ENCODE measurements at places on chromosomes 16 and 17.
A peak's percentile ranks its signal among the peaks of the same experiment; 100 is the strongest.

DNA sequence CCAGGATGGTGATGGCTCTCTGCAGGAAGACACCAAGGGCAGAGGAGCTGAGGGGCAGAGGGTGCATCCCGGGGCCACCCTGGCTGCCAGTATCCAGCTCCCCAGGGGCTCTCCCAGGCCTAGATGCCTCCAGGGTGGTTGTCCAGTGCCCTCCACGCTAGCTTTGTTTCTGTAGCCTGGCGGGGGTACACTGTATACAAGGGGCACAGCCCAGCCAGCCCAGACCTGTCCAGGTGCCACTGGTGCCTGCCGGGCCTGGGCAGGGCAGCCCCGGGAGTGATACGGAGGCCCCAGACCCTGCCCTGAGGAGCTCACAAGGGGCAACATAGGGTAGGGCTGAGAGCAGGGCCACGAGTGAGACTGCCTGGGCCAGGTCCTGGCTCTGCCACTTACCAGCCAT, 14.6 kb upstream of the TRPV3 start:
- no peak for DNase-seq

DNA sequence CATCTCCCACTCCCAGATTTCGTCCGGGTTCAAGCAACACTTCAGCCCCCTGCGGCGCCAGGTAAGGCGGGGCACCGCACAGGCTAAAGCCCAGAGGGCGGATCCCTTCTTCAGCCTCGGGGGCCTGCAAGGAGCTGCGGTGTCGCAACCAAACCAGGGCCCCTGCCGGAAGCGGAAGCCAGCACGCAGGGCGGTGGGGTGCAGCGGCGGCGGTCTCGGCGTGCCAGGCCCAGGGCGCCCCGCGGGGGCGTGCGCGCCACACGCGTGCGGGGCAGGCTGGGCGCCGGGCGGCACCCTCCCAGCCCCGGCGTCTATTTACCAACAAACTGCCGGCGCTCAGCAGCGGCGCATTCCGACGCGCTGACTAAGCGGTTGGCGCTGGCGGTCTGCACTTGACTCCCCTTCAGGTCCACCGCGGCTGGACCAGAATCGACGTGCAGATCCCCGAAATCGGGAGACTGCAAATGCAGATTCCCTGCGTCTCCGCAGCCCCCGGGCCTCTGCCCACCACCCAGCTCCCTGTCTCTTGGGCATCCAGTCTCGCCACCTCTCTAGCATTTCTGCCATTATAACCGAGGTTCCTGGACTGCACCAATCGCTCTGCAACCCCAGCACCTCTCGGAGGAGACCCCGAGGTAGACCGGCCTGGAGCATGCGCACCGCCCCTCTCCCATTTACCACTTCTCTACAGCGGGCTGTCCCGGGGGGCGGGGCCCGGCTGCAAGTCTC, 421 bp upstream of the DLX4 start:
- DNase-seq: peak; percentile 80

GRCh38 chr17:9509236-9509816, 66.3 kb downstream of the STX8 start:
- no peak for DNase-seq

DNA sequence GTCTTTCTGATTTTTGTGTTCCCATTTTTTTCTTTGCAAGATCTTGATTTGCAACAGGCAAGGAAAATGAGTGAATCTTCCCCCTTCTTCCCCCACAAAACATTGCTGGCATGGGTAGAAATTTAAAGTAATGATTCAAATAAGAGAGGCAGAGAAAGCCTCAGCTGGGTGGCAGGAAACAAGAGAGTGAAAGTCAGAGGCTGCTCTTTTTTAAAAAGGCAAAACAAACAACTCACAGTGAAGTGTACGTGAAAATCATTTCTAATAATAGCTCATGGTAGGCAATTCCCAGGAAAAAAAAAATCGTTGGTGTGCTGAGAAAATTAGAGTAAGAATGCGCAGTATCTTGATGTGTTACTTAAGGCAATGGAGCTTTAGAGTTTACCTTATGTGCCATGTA, 229.5 kb downstream of the FTO start:
- no peak for DNase-seq

DNA sequence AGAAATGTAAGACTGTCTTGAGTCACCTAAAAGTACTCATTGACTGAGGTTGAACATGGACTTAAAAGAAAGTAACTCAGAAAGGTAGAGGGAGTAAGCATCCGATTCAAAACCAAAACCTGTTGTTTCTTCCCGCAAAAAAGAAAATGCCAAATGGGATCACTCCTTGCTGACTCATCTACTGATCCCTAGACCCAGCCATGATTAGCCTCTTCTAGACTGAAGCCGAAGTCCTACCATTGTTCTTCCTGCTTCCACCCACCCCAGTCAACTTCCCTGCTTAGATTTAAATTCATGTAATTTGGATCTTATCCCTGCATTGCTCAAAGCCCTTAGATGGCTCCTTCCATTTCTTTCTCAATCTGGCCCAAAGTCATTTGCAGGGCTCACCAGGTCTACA, 760.5 kb upstream of the SOX9 start:
- DNase-seq: no peak

GRCh38 chr16:19979638-19980037, 94.1 kb downstream of the GPR139 start:
- DNase-seq: no peak

GRCh38 chr17:17355426-17355825, 52.3 kb downstream of the NT5M start:
- peak; percentile 16 for DNase-seq

- peak; percentile 75 for DNase-seq
Measured at GRCh38 chr17:32520104-32520701, 33.4 kb downstream of the CDK5R1 start.

DNA sequence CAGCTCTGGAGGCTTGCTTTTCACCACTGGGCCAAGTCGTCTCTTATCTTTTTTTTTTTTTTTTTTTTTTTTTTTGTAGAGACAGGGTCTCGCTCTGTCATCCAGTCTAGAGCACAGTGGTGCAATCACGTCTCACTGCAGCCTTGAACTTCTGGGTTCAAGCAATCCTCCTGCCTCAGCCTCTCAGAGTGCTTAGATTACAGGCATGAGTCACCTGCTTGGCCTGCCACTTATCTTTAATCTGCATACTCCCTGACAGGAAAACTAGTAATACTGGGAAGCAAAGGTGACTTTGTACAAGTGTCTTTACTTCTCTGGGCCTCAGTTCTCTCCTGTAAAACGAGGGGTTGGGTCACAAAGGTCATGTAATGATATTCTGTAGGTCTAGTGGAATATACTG, 15.0 kb downstream of the NTN1 start:
- no peak for DNase-seq

DNA sequence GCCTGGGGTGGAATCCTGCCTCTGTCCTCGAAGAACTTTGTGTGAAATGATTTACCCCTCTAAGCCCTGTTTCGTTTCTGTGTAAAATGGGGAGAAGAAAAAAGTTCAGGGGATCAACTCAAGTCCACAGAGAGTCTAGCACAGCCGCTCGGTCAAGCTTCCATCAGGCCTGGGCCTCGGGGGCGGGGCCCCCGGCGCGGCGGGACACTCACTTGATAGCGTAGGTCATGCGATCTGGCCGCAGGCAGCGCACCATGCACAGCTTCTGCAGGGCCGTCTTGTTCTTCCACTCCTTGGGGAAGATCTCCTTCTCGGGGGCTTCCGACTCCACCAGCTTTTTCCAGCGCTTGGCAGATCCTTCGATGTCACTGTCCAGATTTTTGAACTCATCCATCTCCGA, 65.9 kb downstream of the PGS1 start:
- DNase-seq: no peak
